ENCODE measurements at places on chromosomes 1 and 21.
A peak's percentile ranks its signal among the peaks of the same experiment; 100 is the strongest.

GRCh38 chr1:172647987-172648386, 10.9 kb upstream of the FASLG start:
- no peak for DNase-seq

DNA sequence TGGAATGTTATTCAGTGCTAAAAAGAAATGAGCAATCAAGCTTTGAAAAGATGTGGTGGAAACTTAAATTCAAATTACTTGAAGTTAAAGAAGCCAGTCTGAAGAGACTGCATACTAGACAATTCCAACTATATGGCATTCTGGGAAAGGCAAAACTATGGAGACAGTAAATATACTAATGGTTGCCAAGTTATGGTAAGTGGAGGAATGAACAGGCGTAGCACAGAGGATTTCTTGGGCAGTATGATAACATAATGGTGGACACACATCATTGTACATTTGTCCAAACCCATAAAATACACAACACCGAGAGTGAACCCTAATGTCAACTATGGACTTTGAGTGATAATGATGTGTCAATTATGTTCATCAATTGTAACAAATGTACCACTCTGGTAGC, 21.1 kb upstream of the SELP start:
- DNase-seq = no peak

- DNase-seq = no peak
Measured at GRCh38 chr1:90027281-90027680, 32.4 kb downstream of the ZNF326 start.

- no peak for DNase-seq
Measured at GRCh38 chr1:3190256-3191041, 121.4 kb downstream of the PRDM16 start.

DNA sequence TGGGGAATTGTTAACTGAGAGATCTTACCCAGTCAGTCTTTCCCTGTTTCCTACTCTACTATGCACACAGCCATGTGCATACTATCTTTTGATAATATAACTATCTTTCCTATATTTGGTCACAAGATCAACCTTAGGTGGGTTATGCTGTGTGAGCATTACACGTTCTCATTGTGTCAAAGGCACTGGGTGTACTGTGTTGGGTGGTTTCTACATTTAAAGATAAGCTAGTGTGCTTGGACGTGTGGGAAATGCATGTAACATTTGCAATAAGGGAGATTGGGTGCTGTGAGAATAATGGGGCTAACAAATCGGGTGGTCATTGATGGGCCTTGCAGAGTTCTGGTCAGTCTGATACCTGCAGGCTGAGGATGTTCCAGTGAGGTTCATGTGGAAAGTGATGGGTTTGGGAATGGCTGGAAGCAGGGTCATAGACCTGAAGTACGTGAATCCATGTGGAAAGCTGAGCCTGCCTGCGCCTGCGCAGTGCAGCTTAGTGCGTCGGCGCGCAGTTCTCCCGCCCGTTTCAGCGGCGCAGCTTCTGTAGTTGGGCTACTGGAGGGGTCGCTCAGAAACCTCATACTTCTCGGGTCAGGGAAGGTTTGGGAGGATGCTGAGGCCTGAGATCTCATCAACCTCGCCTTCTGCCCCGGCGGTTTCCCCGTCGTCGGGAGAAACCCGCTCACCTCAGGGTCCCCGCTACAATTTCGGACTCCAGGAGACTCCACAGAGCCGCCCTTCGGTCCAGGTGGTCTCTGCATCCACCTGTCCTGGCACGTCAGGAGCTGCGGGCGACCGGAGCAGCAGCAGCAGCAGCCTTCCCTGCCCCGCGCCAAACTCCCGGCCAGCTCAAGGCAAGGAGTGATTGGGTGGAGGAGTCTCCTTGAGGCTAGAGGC, at the start of gene MSH4:
TSS of gene MSH4 (plus strand) at position 507 of the 897 bp plus-strand sequence. CDS start at position 611, 104 bp downstream.
- no peak for DNase-seq

- no peak for DNase-seq
Measured at GRCh38 chr21:45318556-45319404, 31.1 kb upstream of the POFUT2 start.

- DNase-seq = no peak
Measured at GRCh38 chr1:29284961-29285560, 48.7 kb downstream of the PTPRU start.

GRCh38 chr1:17729248-17729647, 25.9 kb upstream of the ACTL8 start:
- DNase-seq = no peak

GRCh38 chr21:43593078-43593477, 66.2 kb downstream of the HSF2BP start:
- no peak for DNase-seq

DNA sequence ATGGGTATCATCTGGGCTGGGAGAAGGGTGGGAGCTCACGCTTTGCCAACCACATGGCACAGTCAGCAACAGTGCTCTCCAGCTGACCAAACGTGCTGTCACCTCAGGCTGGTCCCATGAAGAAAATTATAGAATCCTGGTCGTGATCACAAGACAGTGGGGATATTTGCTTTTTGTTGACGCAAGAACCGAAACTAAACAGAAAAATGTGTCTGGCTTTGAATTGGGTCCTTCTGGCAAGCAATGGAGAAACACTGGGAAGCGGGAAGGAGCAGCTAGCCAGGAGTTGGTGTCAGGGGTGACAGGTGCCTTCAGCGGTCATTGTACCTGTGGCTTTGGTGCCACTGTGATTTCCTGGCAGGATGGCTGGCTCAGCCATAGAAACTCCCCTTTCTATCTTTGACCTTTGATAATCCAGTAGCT, 304.8 kb downstream of the PAPPA2 start:
- no peak for DNase-seq

DNA sequence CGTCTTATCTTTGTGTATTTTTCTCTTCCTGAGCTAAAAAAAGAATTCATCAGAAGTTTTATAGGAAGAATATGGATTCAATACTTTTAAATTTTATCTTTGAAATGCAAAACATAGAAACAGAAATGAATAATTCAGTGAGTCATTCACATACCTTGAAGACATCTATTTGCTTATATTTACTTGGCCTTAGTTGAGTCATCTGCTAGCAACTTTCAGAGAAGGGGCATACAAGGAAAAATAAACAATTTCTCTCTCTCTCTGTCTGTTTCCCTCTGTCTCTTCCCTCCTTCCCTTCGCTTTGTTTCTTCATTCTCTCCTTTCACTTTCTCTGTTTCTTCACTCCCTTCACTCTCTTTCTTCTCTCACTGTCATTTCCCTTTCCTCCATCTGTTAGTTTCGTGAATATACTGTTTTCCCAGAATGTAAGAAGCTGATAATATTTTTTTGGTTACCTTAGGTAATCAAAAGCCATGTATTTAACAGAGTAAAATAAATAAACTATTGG, 477.2 kb downstream of the BRINP3 start:
- DNase-seq = no peak

DNA sequence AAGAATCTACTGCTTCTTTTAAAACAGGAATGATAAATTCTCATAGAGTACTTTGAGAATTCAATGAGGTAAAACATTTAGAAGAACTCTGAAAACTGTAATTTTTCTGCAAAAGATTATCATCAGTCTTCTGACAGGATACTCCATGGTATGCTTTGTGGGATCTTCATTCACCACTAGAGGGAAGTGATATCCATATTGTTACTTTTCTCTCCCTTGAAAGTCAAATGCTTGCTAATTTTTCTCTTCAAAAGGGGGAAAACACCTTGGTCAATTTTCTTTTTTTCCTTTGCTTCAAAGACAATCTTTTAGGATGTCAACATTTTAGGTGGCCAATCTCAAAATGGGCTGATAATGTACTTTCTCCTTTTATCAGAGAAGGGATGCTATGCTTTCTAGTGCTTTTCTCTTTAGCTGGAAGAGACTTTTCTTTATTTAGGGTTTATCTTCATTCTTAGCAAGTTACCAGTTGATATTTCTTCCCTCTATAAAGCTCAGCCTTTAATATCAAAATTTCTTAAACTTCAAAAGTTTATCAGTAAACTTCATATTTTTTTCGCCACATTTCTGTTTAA, 95.5 kb downstream of the NEGR1 start:
- no peak for DNase-seq

DNA sequence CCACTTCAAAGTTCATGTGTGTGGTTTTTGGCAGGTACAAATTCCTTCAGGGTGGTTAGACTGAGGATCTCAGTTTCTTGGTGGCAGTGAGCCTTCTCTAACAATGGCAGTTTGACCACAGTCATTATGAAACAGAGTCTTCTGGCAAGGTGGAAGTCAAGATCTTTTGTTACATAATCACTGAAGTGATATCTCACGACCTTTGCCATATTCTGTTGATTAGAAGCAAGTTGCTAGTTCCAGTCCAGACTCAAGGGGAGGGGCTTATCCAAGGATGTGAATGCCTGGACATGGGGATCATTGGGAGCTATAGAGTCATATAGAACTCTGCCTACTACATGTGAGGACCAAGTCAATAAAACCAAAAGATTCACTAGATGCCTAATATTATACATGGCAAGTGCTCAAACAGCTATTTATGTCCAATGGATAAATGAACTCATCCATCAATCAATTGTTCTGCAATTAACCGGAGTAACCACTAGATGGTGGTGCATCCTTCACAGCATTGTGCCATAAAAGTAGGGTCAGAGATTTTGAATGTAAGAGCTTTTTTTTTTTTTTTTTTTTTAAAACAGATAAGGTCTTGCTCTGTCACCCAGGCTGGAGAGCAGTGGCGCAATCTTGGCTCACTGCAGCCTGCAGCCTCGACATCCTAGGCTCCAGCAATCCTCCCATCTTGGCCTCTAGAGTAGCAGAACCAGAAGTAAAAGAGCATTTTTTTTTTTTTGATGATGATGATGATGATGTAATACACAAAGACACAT, 131.9 kb downstream of the CRB1 start:
- peak; percentile 26 for DNase-seq

GRCh38 chr1:238254935-238255334, 364.2 kb upstream of the ZP4 start:
- DNase-seq = no peak

DNA sequence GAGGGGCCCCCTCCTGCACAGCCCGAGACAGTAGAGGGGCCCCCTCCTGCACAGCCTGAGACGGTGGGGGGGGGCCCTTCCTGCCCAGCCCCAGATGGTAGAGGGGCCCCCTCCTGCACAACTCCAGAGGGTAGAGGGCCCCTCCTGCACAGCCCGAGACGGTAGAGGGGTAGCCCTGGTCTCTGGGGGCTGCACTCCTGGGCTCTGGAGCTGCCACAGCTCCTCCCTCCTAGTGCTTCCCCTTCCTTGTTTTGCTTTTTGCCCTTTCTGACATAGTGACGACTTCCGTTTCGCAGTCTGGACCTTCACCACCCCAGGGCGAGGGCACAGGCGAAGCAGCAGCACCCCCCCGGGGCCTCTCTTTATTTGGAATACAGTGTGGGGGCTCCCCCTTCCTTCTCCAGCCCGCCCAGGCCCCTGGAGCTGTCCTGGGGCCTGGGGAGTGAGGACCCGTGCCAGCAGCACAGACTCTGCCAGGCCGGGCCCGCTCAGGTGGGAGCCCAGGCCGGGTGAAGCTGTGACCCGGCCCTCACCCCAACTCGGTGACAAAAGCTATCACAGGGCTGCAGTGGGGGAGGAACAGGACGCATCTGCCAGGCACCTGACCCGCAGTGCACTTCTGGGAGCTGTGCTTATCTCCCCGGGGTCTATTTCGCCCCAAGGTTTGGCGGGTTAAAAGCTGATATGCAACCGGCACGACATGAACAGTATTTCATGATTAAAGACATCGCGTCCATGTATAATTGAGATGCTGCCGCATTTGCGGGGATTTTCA, 1.1 kb upstream of the PRXL2B start:
- DNase-seq = peak; percentile 49

DNA sequence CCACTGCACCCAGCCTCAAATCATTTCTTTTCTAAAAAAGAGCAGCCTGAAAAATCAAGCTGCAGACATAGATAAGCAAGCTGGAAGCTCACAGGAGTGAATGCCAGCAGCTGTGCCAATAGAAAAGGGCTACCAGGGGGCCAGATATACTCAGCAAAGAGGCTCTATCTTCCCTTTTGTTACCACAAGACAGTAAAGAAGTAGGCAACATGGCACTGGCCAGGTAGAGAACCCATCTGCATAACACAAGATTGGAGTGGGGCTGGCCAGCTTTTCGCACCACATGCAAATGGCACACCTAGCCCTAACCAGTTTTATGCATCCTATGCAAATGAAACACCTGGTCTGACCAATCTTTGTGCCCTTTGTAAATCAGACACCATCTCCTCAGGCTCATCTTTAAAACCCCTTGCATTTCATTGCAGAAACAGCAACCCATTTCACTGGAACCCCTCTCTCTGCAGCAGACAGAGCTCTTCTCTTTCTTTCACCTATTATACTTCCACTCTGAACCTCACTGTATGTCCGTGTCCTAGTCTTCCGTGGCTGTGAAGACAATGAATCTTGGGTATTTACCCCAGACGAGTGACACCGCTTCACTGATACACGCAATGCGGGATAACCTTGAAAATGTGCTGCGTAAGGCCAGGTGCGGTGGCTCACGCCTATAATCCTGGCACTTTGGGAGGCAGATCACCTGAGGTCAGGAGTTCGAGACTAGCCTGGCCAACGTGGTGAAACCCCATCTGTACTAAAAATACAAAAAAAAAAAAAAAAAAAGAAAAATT, 15.1 kb downstream of the CASP9 start:
- DNase-seq = no peak

DNA sequence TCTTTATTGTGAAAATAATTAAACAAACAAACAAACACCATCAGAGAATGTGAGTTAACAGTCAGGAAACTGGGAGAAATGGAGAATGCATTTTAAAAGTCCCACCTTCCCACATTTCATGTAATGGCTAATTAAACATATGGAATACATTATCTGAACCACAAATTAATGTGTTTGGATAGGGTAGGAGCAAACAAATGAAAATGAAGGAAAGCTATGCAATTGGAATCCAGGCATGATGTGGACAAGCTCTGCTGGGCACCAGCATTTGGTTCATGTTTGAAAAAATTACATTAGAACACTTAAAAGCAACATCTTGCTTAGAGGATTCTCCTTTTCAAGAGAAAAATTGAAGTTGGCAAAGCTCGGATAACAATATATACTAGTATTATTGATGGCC, 628.1 kb downstream of the LMO4 start:
- no peak for DNase-seq

DNA sequence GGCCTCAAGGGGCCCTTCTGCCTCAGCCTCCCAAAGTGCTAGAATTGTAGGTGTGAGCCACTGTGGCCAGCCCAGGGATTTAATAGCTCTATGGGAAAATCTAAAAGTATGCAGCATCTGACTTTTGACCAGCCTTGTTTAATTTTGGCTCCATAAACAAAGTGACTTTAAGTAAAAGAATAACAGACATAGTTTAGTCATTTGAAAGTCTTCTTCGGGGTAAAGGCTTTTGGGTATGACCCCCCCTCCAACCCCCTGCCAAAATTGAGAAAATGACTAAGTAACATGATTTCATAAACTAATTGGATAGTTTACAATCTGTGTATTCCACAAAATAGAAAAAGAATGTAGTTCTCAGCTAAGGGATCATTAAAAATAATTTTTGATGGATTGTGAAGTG, 17.0 kb downstream of the GPBP1L1 start:
- no peak for DNase-seq

DNA sequence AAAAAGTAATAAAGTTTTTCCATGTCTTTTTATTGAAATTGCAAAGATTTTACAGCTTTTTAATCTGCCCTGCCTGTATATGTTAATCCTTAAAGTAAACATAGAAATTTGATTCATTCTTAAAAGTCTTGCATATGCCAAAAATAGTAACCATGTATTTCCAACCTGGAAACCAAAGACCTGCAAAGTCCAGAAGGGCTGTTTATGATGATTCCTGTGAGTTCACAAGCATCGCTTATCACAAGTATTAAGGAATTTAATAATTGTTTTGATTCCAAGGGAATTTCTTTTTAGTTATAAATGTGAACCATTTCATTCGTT, 199.1 kb downstream of the PTPRC start:
- no peak for DNase-seq

All from GM12864 (cell line).